Activated gamma-delta T cell (primary cell): ENCODE measurements at places on chromosomes 2 and 18.

- no peak for DNase-seq
Measured at GRCh38 chr2:160247296-160248035, 47.4 kb upstream of the ITGB6 start.

DNA sequence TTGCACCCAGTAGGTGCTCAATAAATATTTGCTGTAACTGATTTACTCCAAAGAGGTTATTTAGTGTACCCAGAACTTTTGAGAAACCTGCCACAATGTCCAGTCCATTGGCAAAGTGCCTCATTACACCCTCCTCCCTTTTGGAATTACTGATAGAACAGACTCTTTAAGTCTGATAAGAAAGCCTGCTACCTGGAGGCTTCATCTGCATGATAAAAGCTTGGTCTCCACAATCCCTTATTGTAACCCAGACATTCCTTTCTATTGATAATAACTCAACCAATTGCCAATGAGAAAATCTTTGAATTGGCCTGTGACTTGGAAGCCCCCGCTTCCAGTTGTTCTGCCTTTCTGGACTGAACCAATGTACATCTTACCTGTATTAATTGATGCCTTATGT is 281.2 kb upstream of the FBXO11 start:
- DNase-seq = no peak

GRCh38 chr2:184689638-184690037 is 91.3 kb downstream of the ZNF804A start:
- DNase-seq = no peak

- DNase-seq = no peak
Measured at GRCh38 chr2:197700960-197701359, 4.2 kb upstream of the MARS2 start.

GRCh38 chr2:23215016-23215415 is 170.0 kb upstream of the KLHL29 start:
- DNase-seq = no peak

DNA sequence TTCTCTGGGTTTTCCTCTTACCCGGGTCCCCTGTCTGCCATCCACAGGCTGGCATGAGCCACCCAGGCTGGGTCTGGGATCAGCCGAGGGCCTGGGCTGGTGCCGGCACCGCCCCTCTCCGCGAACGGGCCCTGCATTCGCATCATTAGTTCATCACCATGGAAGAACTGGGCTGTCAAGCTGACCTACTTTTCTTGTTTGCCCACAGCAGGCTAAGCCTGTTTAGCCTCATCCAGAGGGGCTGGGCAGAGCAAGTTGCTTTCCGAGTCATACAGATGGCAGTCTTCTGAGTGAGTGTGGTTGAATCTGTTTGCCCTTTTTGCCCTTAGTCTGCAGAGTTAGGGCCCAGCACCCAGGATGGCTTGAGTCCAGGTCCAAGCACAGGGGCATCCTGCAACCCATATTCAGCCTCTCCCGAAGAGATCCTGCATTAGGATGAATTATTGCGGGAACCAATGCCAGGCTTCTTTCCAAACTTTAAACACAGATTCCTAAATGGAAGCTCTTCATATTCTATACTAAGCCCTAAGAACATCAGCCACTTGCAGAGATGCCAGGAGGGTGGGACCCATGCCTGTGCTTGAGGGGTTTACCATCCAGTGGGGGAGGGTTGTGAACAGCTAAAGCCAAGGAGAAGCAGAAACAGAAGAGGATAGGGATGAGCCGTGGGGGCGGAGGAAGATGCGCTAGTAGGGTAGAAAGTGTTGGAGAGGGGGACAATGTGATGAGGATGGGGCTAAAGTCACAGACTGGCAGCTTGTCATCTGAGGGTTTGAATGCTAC is 68.0 kb downstream of the NPAS2 start:
- no peak for DNase-seq

DNA sequence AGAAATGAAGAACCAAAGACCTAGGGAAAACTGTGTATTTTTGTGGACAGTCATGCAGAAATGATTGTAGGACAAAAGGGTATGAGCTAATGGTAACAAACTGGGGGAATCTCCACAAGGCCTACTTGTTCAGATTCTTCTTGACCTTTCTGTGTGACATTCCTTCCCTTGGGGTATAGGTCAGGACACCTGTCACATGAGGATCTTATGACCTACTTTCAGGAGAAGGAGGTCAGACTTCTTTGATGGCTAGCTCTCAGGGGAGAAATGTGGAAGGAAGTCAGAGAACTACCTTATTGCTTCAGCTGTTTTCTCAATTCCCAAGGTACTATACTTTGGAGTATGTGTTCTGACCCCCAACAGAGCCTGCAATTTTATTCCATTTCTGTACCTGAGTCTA is 40.7 kb upstream of the TANK start:
- no peak for DNase-seq

DNA sequence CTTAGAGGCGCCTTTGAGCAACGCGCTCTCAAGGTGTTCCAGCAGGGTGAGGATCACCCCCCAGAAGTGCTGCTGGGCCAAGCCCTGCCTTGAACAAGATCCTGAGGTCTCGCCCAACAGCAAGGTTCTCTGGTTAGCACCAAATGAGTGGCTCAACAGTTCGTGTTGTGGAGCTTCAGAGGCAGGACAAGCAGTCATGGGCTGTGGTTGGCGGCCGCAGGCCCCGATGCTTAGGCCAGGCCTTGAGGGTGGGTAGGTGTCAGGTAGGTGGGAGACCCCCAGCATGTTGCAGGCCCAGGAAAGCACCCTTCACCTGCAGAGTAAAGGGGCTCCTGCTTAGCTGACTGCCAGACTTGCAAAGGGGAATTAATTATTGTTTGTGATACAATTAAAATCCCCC is 70.2 kb upstream of the FOSL2 start:
- no peak for DNase-seq

- DNase-seq = no peak
Measured at GRCh38 chr18:9994701-9995235, 81.0 kb downstream of the VAPA start.

DNA sequence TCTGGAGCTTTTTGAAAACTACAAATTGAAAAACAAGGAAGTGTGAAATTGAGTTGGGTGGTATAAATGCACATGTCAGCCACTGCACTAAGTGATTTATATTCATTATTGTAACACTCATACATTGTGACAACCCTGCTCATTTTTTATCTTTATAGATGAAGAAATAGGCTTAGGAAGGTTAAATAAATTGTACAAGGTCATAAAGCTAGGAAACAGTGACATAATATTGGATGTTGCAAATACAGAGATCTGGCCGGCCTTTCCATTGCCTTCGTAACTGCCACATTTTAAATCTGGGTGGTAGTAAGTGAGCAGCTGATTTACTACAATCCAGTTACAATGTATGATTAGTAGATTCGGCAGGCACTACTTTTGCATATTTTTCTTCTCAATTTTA is 76.6 kb upstream of the LPIN2 start:
- DNase-seq = no peak

DNA sequence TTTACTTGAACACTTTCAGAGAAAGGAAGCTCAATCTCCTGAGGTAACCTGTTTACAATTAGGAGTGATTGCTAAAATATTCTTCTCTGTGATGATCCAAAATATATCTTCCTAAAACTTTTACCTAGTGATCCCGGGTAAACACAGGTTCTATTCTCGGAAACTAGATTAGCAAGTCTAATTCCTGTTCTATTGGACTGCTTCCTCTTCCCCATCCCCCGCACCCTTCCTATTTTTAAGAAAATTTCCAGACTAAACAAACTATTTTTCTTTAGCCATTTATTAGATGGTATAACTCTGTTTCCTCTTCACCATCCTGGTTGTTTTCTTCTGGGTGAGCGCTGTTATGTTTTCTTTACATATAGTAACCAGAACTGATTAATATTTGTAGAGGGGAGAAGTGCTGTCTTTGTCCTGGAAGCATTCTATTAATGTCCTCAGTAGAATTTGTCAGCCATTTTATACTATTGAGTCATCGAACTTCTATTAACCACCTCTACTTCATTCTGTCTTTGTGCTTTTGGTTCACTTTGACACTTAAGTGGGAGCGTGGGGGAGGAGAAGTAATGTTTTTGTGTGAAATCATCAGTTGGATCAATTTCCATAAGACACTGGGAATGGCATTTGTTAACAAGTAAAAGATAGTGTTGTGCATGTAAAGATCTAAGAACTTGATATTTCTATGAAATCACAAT is 31.8 kb downstream of the CREB1 start:
- no peak for DNase-seq

DNA sequence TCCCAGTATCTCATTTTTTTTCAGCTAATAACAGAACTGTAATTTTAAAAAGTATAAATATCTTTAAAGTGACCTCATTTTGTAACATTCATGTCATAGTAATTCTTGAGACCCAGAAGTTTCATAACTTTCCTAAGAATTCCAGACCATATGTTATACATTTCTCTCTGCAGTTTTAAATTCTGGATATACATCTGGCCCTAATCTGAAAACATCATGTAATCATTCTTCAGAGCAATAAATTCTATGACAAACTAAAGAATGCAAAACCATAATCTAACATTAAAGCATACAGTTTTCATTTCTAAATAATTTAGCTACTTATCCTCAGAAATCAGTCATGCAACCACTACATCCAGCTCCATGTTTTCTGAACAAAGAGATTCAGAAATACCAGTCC is 198.3 kb upstream of the SLC35G4 start:
- DNase-seq = no peak

- peak; percentile 11 for DNase-seq
Measured at GRCh38 chr2:162221064-162221463, 22.2 kb downstream of the FAP start.

GRCh38 chr18:6975084-6975483 is 142.5 kb downstream of the LAMA1 start:
- DNase-seq = no peak

DNA sequence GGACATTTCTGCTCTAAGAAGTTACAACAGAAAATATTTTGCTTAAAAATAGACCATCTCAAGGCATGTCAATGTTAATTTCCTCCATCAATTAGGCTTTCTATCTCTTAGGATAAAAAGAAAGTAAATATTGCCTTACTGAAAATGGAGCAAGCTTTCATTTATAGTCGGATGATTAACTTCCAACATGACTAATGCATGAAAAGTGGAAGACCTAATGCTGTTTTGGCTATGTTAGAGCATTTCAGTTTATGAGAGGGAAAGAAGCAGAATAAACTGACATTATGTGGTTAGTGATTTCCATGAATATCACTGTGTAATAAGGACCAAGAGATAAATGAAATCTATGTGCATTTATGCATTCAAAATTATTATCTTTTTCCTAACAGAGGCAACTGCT is 475.2 kb upstream of the UBE2E3 start:
- no peak for DNase-seq

GRCh38 chr2:235970204-235971040 is 197.8 kb downstream of the GBX2 start:
- no peak for DNase-seq
